ENCODE measurements at places on chromosomes 16 and 17.

DNA sequence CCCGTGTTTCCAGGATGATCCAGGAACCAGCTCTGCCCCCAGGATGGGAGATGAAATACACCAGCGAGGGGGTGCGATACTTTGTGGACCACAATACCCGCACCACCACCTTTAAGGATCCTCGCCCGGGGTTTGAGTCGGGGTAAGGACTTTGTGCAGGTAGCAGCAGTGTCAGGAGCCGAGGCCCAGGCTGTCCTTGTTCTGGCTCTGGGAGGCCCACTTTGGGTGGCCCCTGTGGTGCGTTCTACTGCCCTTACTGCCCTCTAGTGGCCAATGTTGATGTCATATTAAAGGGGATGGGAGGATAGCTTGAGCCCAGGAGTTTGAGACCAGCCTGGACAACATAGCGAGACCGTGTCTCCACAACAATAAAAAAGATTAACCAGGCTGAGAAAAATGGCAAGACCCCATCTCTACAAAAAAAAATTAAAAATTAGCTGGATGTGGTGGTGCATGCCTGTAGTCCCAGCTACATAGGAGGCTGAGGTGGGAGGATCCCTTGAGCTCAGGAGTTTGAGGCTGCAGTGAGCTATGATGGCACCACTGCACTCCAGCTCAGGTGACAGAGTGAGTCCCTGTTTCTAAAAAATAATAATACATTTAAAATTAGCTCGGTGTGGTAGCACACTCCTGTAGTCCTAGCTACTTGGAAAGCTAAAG is 20.9 kb upstream of the CLEC18A start:
- peak; percentile 44 for DNase-seq

- DNase-seq = no peak
Observed at GRCh38 chr16:57735755-57736418, at the start of gene KATNB1. KATNB1 (plus strand) TSS chr16:57735770; CDS start chr16:57737244, 1,474 bp downstream.

- no peak for DNase-seq
Observed at GRCh38 chr17:17348872-17349723, 45.9 kb downstream of the NT5M start.

DNA sequence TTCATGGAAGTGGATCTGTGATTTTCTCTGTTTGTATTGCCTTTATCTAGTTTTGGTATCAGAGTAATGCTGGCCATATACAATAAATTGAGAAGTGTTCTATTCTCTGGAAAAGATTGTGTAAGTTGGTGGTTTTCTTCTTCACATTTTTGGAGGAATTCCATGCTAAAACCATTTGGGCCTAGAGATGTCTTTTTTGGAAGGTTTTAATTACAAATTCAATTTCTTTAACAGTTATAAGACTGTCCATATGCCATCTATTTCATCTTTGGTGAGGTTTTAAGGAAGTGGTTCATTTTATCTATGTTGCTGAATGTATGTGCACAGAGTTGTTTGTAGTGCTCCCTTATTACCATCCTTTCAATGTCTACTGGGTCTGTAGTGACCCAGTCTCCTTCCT is 46.0 kb downstream of the CACNG1 start:
- no peak for DNase-seq

DNA sequence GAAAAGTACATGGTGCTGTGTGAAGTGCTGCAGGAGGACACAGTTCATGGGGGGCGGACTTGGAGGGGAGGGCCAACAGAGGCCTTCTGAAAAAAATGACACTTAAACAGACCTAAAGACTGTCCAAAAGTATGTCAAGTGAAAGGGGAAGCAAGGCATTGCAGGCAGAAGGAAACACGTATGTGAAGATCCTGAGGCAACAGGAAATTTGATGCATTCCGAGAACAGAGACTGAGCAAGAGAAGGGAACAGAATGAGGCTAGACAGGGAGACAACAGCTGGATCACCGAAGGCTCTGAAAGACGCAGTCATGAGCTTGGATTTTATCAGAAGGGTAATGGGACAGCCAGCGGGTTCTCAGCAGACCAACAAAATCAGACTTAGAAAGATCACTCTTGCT is 1.1 kb downstream of the IFT20 start:
- DNase-seq = peak; percentile 17

DNA sequence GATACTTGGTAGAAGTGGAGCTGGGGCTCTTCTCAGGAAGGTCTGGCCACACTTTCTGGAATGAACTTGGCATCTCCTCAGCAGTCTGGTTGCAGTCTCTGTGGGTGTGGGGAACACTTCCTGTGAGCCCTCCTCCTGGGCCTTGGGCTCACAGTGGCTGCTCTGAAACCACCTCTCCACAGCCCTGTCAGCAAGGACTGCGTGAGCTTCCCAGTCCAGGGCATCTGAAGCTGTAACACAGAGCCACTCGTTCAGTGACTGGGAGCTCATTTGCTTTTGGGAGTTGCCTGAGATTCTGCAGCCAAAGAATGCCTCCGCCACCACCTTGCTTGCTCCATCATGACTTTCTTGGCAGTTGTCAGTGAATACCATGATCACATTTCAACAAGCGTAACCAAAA is 60.0 kb downstream of the CLEC16A start:
- no peak for DNase-seq

DNA sequence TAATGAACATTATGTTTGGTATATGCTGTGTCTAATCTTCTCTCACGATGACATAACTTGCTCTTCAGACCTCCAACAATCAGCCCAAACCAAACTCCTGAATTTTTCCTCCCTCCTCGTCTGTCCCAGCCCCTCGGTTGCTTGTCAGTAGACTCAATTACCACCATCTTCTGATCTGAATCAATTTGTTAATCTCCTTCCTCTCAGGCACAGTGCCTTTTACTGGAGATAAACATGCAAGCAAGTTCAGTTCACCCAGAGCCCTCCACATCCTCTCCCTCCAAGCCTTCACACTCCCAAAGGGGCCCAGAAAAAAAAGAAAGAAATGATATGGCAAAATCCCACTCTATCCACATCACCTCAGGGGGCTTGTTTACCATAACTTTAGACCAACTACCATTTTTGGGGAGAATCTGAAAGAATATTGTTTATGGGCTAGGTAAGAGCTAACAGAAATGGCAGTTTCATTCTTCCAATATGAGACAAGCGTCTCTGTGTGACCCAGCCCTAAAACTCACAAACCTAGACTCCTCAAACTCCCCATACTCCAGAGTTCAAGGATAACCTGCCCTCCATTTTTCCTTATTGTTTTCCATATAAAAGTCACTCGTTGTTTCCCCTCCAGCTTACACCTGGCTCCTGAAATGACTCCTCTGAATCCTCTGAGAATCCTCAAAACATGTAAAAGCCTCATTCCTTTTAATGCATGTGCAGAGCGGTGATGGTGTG is 1.5 kb downstream of the TEX2 start:
- DNase-seq = no peak

DNA sequence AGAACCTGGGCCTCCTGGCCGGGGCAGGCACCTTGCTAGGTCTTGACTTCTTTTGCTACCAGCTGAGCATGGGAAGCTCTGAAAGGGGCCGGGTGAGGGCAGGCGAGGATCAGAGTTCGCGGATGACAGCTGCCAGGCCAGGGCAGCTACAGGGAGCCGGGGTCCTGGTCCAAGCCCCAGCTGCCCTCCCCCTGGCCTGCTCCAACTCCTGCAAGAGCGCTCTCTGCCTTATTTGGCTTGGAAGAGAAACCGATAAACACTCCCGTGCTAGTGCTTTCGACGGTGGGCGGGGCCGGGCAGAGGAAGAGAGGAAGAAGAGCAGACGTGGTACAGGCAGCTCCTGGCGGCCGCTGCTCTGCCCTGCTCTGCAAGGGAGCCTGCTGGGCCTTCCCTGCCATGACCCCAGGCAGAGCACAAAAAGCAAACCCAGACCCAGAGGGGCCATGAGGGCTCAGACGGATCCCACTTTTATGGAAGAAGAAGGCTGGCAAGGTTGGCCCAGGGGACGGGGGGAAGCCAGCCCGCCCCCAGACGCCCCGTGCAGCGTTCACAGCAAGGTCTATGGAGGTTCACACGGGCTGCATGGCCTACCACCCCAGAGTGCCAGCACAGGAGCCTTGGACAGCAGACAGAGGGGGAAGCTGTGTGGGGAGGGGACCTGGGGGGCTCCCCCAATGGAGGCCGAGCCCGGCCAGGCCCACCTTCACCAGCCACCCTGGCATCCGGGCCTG is 25.6 kb downstream of the PIEZO1 start:
- DNase-seq = no peak

- no peak for DNase-seq
Observed at GRCh38 chr17:36650096-36650775, 48.9 kb downstream of the MRM1 start.

DNA sequence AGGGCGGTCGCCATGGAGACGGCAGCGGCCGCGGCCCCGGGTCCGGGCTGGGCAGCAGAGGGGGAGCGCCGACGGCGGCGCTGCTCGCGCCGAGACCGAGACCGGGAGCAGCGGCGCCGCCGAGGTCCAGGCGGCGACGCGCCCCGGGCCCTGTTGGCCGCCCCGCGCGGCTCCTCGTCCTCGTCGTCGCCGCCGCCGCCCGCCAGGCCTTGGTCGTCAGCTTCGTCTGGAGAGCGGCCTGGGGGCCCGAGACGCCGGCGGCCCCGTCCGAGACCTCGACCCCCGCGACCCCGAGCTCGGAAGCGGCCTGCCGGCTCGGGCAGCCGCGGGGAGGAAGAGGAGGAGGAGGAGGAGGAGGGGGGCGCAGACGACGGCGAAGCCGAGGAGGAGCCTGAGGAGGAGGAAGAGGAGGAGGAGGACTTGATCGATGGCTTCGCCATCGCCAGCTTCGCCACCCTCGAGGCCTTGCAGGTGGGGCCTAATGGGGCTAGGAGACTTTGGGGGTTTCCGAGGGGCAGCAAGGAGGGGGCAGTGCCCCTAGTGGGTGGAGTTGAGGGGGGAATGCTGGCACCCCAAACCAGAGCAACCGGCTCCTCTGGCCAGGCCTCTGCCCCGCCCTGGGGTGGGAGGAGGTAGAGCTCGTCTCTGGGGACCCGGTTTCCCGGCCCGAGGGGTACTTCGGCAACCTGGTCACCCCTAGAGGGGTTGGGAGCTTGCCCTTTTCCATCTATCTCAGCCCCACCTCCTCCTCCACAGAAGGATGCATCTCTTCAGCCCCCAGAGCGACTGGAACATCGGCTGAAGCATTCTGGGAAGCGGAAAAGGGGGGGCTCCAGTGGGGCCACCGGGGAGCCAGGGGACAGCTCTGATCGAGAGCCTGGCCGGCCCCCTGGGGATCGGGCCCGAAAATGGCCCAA is 1.5 kb downstream of the FBRS start:
- DNase-seq = no peak

DNA sequence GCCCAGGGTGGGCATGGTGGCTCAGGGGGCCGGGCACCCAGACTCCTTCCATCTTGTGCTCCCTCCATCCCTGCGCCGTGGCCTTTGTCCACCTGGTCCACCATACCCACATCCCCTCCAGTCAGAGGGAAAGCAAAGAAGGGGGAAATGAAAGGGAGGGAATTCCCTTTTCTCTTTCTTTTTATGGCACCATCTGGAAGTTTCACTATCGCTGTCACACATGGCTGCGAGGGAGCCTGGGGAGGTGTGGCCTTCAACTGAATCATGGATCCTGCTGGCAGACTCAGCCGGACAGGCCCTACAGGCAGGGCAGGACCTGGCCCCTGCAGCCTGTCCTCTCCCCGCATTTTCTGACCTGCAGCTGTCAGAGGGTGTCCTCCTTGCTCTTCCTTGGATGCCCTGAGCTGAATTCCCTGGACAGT is 6.2 kb downstream of the SLC12A3 start:
- DNase-seq = no peak
